ENCODE measurements at places on chromosomes 11 and 22. TPM values are rescaled to one million over a fixed set of nuclear protein-coding genes. Genes with fewer than 3 reads are reported as not detected.
A peak's percentile ranks its signal among the peaks of the same experiment; 100 is the strongest.

UBXN1 gene
- total RNA-seq: 232 TPM

CBX6 gene
- total RNA-seq: 36.0 TPM

DNA sequence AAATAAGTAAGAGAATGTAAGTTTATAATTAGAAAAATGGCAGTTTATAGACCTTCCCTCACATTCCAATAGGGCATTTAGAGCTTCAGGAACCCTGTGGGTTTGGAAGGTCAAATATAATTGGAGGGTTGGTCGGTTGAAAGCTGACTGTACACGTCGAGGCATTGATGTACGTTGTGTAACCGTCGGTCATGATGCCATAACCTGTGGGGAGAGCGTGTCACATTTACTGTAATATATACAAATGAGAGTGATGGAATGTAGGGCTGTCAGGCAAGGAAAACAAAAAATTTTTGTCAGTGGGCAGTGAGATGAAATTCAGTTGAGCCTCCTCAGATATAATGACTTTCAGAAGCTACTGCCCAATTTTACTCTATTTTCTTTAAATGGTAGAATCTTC, 88.5 kb downstream of the ARL14EP start:
- DNase-seq: no peak

- DNase-seq: no peak
Observed at GRCh38 chr11:23765682-23766252, 731.1 kb upstream of the LUZP2 start.

DNA sequence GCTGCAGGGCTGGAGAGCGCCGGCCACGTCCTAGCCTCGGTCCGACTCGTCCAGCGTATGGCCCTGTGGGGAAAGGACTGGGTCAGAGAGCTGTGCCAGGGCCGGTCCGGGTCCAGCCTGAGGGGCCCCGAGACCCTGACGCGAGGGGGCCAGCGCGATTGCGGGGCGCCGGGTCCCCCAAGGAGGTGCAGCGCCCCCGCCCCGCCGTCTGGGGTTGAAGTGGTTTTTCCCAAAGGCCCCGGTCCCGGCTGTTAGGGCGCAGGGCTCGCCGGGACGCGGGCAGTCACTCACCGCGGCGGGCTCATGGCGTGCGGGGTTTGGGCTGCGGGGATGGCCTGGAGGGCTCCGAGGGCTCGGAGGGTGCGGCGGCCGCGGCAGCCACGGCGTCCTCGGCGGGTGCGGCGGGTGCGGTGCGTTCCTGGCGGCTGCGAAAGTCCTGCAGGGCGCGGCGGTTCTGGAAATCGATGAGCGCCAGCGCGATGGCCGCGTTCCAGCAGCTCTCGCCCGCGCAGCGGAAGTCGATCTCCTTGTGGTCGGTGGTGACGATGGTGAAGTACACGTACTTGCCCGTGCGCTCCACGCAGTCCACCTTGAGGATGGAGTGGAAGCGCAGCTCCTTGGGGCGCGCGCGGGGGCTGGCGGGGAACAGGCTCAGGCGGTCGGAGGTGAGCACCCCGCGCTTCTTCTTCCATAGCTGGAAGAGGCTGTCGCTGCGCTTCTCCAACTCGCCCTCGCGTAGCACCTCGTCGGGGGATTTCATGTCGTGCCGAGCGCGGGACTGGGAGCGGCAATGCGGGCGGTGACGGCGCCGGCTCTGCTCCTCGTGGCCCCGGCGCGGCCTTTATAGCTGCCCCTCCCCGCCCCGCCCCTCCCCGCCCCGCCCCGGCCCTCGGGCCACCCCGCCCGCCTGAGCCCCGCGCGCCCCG, at the start of gene PHLDA2:
PHLDA2 (minus strand) TSS at position 816 of the 926 bp plus-strand sequence; CDS start at position 760, 56 bp downstream.
- DNase-seq: peak; percentile 22

GUCY1A2 gene
- not detected for total RNA-seq

PACSIN3 gene
- not detected for total RNA-seq

DNA sequence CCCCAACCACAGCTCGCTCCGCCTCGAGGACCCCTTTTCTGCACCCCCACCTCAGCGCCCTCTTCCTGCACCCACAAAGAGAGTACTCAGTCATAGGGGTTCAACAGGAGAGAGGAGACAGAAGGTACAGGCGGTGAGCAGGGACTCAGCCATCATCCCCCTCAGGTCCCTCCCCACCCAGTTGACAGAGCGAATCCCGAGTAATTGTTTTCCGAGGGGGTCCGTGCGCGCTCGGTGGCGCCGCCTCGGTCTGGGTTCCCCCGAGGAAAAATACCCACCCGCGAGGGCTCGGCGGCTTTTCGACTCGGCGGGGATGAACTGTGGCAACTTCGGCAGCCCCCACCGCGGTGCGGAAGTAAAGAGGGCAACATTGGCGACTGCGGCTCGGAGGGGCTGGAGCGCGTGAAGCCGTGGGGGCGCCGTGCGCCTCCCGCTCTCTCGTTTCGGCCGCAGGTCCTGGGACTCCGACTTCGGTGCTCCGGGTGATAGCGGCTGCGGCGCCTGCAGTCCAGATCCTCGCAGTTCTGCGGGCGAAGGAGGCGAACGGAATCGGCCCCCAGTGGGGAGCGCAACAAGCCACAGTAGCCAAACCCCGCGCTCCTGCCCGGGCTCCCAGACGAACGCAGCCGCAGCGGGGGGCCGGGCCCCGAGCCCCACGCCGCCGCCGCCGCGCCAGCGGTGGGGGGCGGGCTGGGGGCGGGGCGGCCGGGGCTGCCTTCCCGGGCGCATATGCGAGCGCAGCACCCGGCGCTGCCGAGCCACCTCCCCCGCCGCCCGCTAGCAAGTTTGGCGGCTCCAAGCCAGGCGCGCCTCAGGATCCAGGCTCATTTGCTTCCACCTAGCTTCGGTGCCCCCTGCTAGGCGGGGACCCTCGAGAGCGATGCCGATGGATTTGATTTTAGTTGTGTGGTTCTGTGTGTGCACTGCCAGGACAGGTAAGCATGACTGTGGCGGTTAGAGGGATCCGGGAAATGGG, at the start of gene NELL1:
NELL1 (plus strand) TSS at position 743 of the 976 bp plus-strand sequence.
- no peak for DNase-seq

ARHGAP32 gene
- 4.9 TPM for total RNA-seq

DNA sequence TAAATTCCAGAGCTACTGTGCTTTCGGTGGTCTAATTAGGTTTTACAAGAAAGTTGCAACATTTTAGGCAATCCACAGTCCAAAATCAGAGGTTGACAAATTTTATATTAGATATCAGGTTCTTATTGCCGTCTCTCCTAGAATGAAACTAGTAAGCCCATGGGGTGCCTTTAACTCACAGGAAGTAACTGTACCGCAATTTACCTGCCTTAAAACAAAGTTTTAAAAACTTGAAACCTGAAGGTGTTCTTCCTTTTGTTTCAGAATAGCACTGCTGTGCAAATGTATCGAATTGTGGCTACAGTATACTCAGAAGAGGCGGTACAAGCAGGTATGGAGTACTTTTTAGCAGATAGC, 77.2 kb downstream of the PISD start:
- no peak for DNase-seq

DNA sequence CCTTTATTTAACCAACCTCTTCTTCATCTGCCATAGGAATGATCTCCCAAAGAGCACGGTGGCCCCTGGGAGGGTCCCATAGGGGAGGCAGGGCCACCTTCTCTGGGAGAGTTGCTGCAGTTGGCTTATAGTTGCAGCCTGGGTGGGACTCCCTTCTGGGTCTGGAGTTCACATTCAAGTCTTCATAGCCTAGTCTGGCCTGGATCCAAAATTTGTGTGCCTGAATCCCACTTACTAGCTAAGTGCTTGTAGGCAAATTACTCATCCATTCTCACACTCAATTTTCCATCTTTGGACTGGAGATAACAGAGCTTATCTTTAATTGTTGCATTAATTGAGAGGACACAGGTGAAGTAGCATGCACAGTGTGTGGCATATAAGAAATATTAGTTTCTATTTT, 163.6 kb downstream of the GRIK4 start:
- DNase-seq: no peak

- DNase-seq: no peak
Observed at GRCh38 chr11:120121336-120121735, 16.6 kb downstream of the TRIM29 start.

DNA sequence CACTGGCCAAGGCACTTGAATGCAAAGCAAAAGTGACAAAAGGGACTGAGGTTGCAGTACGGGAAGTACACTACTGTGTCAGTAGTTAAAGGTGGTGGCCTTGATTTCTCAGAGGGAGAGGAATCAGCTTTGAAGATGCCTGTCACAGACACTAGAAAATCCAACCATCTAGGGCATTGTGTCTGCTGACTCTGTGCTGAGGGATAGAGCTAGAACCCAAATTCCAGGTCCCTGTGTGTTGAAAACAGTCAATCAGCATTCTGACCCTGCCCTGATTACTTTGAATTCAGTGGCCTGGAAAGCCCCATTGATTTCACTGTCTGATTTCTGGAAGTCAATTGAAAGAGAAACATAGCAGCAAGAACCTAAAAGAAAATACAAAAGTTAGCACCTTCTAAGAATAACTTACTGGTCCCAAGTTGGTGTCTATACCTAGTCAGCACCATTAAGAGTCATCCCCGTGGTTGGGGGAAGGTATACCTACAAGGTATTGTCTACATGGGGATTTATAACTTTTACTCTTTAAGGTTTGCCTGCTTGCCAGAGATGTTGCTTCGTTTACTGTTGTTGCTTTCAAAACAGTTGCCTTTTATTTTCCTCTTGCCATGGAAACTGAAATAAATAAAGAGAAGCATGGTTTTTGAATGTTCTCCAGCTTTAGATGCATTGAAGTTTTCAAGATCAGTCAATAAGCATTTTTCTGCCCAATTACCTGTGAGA, 97.3 kb downstream of the PDHX start:
- no peak for DNase-seq

CASP5 gene
- not detected for total RNA-seq

GRCh38 chr11:73521621-73522020, 76.3 kb downstream of the FAM168A start:
- DNase-seq: no peak
